ENCODE measurements at places on chromosomes 12 and 14.

- no peak for DNase-seq
Measured at GRCh38 chr14:92259613-92260357, 63.2 kb upstream of the SLC24A4 start.

GRCh38 chr14:102304611-102305506, at the start of gene MOK:
TSS of gene MOK (minus strand) at chr14:102305164. CDS start at chr14:102304968, 196 bp downstream.
- DNase-seq: peak; percentile 75

- no peak for DNase-seq
Measured at GRCh38 chr12:98671459-98671858, 26.4 kb downstream of the APAF1 start.

- DNase-seq: no peak
Measured at GRCh38 chr14:88554457-88555286, at the start of gene PTPN21. TSS of gene PTPN21 (minus strand) at chr14:88555007. CDS start at chr14:88550417, 4,590 bp downstream.

DNA sequence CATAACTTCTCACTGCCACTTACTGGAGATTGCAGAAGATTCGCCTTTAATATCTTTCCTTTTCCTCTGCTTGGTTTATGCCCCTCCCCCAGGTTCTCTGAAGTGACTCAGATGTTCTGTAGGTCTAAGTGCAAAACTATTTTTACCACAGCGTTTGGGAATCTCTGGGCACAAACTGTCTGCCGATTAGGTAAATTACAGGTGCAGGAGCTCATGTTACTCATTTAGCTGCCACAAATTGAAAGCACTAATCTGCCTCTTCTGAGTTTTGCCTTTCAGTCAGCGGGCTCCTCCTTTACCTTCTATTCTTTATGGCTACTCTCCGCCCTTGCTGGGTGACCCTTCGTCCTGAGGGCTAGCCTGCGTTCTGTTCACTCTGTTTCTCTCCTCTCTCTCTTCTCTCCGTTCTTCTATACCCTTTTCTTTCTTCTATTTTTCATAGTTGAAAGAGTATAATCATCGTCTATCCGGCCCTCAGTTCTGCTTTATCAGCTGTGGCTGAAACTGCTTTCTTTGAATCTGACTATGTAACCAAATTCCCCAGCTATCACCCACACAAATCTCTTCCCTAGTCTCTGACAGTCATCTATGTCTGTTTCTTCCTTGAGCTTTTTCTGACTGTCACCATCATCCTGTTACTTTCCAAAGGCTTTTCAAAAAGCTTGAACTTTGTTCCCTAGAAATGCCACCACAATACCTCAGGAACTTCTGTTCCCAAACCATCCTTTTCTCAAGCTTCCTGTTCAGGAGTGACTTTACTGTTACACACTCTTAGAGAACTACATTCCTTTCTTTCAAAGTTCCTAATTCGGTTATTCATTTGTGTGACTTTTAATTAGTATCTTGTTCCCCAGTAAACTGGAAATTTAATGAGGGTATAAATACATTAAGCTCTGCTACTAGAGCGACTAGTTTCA, 4.3 kb upstream of the MYF6 start:
- DNase-seq: no peak

DNA sequence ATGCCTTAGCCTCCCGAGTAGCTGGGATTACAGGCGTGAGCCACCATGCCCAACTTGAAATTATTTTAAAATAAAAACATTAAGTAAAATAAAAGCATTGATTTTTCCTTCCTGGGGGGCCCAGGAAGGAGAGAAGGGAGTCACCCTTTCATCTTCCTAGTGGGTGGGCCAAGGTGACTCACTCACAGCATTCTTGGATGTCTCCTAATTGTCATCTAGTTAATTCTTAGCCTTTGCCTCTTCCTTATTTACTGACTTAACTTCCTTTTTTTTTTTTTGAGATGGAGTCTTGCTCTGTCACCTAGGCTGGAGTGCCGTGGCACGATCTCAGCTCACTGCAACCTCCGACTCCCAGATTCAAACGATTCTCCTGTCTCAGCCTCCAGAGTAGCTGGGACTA, 29.2 kb downstream of the TMEM120B start:
- DNase-seq: no peak

- peak; percentile 78 for DNase-seq
Measured at GRCh38 chr12:12178559-12178958, 88.3 kb downstream of the LRP6 start.

GRCh38 chr14:78316786-78317185, 146.6 kb downstream of the NRXN3 start:
- no peak for DNase-seq

GRCh38 chr12:59886131-59886733, 290.4 kb downstream of the SLC16A7 start:
- DNase-seq: no peak

DNA sequence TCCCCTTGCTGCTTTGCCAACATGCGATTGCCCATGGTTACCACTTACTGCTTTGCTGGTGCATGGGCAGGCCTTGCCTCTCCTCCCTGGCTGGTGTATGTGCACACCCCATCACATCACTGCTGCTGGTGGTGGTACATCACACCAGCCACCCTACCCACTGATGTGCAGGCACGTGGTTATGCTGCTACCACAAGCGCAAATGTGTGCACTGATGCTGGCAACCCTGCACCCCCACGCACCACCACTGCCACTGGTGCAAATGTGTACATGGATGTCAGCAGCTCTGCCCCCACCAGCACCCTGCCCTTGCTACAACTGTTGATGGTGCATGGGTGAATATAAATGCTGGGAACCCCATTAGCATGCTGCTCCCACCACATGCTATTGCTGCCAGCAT, 261.7 kb downstream of the AEBP2 start:
- DNase-seq: no peak

DNA sequence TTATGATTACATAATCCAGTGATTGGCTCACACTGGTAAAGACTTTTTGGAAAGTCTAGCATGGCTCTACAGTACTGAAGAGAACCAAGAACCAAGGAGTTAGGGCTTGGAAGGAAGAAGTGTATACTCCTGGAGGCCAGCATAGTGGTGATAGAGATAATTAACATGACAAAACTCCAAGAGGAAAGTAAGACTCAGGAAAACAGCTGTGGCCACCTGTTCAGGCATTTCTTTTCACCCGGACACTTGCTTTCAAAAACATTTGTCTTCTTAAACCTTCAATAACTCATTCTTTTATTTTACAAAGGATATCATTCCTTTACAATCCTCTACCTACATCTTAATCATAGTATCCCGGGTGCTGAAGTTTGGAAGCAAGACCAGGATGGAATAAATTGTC, 50.9 kb downstream of the KLHL28 start:
- no peak for DNase-seq

- DNase-seq: no peak
Measured at GRCh38 chr14:36094963-36095362, 81.6 kb downstream of the PTCSC3 start.

GRCh38 chr12:76674669-76675315, 89.1 kb upstream of the ZDHHC17 start:
- DNase-seq: no peak

- DNase-seq: no peak
Measured at GRCh38 chr12:49763006-49763591, 21.7 kb downstream of the TMBIM6 start.

- DNase-seq: no peak
Measured at GRCh38 chr12:54708826-54709225, 60.7 kb upstream of the DCD start.

GRCh38 chr12:104215638-104216297, at the start of gene TXNRD1:
TSS of gene TXNRD1 (plus strand) at chr12:104215779. CDS start at chr12:104215803, 24 bp downstream.
- no peak for DNase-seq

DNA sequence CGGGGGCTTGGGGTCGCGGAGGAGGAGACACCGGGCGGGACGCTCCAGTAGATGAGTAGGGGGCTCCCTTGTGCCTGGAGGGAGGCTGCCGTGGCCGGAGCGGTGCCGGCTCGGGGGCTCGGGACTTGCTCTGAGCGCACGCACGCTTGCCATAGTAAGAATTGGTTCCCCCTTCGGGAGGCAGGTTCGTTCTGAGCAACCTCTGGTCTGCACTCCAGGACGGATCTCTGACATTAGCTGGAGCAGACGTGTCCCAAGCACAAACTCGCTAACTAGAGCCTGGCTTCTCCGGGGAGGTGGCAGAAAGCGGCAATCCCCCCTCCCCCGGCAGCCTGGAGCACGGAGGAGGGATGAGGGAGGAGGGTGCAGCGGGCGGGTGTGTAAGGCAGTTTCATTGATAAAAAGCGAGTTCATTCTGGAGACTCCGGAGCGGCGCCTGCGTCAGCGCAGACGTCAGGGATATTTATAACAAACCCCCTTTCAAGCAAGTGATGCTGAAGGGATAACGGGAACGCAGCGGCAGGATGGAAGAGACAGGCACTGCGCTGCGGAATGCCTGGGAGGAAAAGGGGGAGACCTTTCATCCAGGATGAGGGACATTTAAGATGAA, 630 bp downstream of the FOS start:
- DNase-seq: no peak

DNA sequence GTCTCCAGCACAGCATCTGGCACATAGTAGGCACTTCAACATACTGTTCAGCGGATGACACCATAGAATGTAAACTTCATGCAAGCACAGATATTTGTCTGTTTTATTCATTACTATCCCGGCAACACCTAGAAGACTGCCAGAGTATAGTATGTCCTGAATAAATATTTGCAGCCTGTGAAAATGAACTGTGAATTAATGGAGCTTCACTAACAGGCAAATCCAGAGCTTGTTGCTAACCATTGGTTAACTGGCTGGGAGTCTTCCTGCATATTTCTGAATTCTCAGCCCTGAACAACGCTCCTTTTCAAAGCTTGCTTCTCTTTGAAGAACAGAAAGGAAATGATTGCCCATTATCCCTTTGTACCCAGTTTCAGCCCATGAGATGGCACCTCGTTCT, 243.3 kb upstream of the CRY1 start:
- no peak for DNase-seq

DNA sequence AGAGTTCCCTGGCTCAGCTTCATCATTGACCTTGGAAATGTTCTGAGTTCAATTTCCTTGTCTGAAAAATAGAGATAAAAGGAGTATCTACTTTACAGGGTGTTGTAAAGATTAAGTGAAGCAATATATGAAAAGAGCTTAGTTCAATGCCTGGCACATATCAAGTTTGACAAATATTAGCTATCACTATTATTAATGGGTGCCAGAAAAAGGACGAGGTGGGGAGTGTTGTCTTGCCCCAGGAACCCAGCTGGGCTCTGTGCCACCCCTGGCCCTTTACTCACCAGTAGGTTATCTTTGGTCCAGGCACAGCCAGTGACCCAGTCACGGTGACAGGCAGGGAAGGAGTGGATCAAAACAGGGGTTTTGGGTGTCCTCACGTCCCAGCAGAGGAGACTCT, 32.0 kb downstream of the PARP2 start:
- DNase-seq: no peak

- no peak for DNase-seq
Measured at GRCh38 chr12:5882511-5883190, 62.4 kb downstream of the ANO2 start.

DNA sequence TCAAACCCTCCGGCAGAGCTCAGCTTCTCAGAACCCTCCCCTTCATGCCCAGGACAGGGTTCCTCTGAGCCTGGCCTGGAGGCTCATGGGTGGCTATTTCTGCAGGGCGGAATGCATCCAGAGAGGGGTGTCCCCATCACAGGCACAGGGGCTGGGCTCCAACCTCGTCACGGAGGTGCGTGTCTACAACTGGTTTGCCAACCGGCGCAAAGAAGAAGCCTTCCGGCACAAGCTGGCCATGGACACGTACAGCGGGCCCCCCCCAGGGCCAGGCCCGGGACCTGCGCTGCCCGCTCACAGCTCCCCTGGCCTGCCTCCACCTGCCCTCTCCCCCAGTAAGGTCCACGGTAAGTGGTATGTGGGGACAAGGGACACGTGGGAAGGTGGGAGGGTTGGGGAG, 15.7 kb downstream of the HNF1A start:
- DNase-seq: no peak

GRCh38 chr14:48456051-48456450, 780.6 kb upstream of the MDGA2 start:
- DNase-seq: no peak

- DNase-seq: no peak
Measured at GRCh38 chr14:68216079-68216478, 396.5 kb downstream of the RAD51B start.

GRCh38 chr14:47332106-47332505, 343.3 kb downstream of the MDGA2 start:
- DNase-seq: no peak

- DNase-seq: no peak
Measured at GRCh38 chr12:68237619-68238018, 12.0 kb upstream of the IL26 start.

- no peak for DNase-seq
Measured at GRCh38 chr12:104719700-104720338, 238.3 kb downstream of the SLC41A2 start.

GRCh38 chr14:96965885-96966595, 168.9 kb downstream of the VRK1 start:
- no peak for DNase-seq

- DNase-seq: no peak
Measured at GRCh38 chr12:130665753-130666152, 50.3 kb downstream of the RIMBP2 start.

- DNase-seq: no peak
Measured at GRCh38 chr12:131862084-131862441, 32.4 kb upstream of the ULK1 start.

GRCh38 chr12:89481213-89481914, 43.2 kb downstream of the GALNT4 start:
- no peak for DNase-seq

- no peak for DNase-seq
Measured at GRCh38 chr12:5051334-5051733, 7.7 kb downstream of the KCNA5 start.

GRCh38 chr12:39972119-39972518, 133.8 kb downstream of the SLC2A13 start:
- no peak for DNase-seq

- no peak for DNase-seq
Measured at GRCh38 chr12:5964913-5965900, 20.1 kb upstream of the ANO2 start.

- no peak for DNase-seq
Measured at GRCh38 chr12:43655586-43655985, 103.0 kb downstream of the PUS7L start.

DNA sequence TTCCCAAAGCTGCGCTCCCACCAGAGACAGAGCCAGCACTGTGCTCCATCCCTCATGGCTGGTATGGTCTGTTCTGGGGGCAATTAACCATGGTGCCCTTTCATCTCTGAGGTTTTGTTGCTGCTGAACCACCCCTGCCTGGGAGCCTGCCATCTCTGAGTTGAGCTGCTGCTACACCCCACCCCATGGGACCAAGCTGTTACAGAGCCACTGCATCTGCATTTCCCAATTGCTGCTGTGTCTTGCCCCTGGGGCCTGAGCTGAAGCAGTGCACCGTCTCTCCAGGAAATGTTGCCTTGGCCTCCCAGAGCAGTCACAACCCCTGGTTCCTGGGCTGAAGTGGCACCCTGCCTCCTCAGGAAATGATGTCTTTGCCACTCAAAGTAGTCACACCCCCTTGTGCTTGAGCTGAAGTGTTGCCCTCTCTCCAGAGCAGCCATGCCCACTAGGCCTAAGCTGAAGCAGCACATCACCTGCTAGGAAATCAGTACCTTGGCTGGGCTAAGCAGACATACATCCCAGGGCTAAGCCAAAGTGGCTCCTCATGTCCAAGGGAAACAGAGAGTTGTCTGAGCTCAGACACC, 140.3 kb downstream of the RERGL start:
- peak; percentile 35 for DNase-seq

Data from SK-N-MC (cell line).